ENCODE measurements at places on chromosomes 12 and 14. TPM values are rescaled to one million over a fixed set of nuclear protein-coding genes. Genes with fewer than 3 reads are reported as not detected.

DNA sequence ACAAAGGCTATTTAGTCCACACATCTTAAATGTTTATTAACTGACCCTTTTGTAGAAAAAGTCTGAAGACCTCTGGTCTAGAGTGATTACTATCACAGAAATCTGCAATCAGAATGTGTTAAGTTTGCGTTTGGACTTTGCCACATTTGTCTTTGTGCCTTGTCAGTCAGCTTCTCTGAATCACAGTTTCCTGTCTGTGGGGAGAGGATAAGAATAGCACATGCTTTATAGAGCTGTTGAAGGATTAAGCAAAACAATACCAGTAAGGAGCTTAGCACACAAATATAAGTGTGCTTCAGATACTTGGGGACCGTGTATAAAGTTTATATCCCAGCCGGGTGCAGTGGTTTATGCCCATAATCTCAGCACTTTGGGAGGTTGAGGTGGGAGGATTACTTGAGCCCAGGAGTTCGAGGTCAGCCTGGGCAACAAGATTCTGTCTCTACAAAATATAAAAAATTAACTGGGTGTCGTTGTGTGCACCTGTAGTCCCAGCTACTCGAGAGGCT, 63.0 kb upstream of the BTG1 start:
- no peak for DNase-seq

The EXOC3L4 gene
- not detected for total RNA-seq

GRCh38 chr14:21003788-21004346, 4.8 kb downstream of the SLC39A2 start:
- no peak for DNase-seq

GRCh38 chr14:102279688-102280348, 25.1 kb downstream of the MOK start:
- DNase-seq: no peak

The SLC5A8 gene
- not detected for total RNA-seq

The CIT gene
- total RNA-seq: 6.1 TPM

DNA sequence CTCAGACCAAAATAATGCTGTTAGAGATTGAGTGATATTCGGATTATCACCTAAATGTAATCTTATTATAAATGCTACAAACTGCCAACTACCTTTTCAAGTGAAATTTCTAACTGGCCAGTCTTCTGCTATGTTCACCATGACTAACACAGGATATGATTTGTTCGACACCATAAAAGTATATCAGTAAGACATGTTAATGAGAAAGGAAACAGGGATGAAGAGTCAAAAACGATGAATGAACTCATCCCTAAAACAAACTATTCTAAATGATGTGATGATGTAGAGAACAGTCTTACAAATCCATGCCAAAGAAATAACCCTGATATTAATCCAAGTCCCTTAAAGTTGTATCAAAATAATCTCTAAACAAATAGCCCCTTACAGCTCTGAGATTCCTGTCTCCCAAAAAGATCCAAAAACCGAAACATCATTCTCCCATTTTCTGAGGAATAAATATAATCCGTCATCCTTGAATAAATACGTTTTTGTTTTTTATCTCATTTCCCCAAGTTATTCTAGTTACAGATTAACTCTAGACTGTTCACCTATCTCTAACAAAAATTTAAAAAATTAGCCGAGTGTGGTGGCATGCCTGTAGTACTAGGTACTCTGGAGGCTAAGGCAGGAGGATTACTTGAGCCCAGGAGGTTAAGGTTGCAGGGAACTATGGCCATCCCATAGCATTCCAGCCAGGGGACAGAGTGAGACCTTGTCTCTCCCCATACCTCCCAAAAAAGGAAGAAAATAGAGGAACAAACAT, 9.1 kb downstream of the SCAF11 start:
- DNase-seq: no peak

The NPAS3 gene
- total RNA-seq: not detected

GRCh38 chr12:127582074-127582473, 684.9 kb upstream of the TMEM132C start:
- DNase-seq: no peak

DNA sequence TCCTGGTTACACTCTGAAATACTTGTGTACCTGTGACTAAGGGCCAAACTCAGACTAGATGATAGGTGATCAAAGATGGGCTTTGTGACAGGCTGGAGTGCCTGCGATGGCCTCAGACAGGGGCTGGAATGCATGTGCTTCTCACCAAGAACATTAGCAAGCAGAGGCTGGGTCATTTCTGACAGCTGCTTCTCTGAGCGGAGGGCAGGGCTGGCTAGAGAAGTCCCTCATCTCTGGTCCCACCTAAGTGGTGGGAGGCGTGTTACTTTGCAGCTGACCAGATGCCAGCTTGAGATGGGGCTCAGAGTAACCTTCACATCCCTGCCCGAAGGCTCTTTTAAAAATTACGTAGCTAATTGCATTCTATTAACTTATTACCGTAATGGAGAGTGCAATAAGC, 106.8 kb upstream of the RTL1 start:
- DNase-seq: no peak

GRCh38 chr12:112243255-112244110, 118.1 kb downstream of the TRAFD1 start:
- DNase-seq: no peak

DNA sequence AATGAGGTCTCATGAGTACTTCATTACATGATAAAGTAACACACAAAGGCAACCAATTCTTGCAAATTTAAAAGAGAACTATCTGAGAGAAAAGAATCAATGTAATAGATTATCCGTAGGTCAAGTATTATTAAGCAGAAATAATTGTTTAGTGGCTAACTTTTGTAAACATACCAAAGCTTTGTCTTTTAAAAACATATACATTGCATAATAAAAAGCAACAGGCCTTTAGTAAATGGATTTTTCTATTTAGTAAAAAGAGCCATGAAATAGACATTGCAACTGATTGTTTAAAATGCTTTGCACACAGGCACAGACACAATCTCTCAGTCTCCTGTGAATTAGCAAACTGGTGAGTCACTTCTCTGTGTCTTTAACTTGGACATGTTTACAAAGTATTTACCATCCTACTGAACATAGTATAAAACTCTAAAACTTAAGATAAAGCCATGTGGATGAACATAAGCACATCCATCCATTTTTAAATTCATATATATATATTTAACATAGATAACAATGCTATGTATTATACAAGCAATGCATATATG, 518.7 kb upstream of the MGAT4C start:
- no peak for DNase-seq

DNA sequence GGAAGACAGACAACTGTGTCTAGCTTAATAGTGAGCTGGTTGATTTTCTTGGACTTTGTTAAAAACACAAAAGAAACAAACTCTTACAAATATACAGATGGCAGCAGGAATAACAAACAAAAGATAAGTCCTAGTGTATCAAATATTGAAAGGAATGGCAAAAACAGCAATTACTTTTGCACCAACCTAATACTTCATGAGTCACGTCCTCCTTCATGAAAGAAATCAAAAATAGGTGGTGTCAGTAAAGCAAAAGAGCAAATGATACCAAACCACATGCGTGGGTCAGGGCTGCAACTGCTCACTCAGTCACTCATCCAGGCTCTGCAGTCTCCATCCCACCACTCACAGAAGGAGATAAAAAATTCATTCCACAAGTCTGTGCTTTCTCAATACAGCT, 11.8 kb downstream of the ATG14 start:
- DNase-seq: no peak
